ENCODE measurements at places on chromosomes 11 and 22.

- DNase-seq = no peak
These were observed 67.2 kb upstream of the CD82 start for GRCh38 chr11:44498089-44498871.

GRCh38 chr11:47913529-47914244, 65.5 kb upstream of the NUP160 start:
- DNase-seq = no peak

DNA sequence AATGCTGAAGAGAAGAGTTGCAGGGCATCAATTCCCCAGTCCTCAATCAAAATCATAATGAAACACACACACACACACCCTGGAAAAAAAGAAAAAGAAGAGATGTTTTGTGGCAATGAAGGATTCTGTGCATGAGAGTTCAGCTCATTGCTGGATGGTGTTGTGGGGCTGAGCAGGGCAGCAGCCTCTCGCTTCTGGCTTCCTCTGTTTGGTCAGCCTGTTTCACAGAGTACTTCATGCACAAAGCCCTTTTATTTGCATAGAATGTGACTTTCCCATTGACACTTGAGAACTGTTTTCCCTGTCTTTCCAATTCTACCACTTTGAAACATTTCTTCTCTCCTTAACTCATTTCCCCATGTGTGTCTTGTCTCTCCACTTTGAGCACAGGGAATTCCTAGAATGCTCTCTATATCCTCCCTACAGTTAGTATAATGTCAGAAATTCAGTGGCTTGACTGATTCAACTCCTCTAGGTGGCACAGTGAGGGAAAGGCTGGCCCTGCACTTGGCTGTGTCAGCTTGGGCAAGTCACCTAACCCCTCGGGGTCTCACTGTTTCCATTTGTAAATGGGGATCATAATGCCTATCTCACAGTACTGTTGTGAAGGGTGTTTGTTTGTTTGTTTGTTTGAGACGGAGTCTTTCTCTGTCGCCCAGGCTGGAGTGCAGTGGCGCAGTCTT, 25.4 kb upstream of the BSX start:
- DNase-seq = no peak

DNA sequence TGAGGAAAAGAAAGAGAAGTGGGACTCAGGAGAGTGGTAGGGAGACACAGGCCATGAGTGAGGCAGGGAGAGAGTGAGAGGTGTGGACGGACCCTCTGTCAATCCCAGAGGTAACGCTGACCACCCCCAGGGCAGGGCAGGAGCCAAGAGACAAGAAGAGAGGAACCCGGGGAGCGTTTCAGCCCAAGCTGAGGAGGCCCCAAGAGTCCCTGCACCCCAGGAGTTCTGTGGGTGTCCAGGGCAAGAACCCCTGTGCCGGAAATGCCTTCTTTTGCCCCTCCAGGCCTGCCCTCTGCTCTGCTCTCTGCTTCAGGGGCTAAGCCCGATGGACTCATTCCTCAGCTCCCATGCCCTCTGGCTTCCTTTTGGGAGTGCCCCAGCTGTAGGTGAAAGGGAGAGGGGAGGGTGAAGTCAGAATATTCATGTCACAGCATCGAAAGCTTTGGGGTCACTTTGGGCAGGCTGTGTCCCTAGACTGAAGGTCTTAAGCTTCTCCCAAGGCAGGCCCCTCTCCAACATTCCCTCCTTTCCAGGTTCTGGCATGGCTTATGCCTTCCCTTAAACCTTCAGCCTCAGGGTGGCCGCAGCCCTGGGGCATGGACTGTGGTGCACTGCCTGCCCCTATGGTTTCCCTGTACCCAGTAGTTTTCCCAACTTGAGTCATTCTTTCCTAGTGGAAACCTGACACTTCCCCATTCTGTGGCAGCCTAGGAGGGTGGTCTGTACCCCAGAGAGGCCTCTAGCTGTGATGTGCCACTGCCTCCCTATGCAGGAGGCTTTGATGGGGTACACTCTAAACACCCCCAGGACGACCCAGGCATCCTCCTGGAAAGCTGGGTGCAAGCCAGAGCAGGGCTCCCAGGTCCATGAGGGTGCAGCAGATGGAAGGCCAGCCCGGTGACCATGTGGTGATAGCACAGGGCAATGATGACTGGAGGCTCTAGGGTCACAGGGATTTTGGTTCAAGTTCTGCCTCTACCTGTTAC, 27.1 kb downstream of the MYEOV start:
- no peak for DNase-seq

DNA sequence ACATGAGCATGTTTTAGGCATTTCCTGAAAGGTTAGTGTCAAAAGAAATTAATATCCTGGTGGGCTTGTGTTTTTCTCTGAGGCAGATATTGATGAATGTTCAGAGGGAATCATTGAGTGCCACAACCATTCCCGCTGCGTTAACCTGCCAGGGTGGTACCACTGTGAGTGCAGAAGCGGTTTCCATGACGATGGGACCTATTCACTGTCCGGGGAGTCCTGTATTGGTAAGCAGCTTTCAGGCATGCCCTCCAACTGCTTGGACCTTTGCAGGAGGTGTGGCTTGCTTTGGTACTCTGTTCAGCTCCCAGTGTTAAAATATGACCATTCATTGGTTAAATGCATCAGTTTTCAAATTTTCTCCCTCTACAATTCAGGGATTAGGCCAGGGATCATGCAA, 658.6 kb upstream of the ANO5 start:
- DNase-seq = no peak

DNA sequence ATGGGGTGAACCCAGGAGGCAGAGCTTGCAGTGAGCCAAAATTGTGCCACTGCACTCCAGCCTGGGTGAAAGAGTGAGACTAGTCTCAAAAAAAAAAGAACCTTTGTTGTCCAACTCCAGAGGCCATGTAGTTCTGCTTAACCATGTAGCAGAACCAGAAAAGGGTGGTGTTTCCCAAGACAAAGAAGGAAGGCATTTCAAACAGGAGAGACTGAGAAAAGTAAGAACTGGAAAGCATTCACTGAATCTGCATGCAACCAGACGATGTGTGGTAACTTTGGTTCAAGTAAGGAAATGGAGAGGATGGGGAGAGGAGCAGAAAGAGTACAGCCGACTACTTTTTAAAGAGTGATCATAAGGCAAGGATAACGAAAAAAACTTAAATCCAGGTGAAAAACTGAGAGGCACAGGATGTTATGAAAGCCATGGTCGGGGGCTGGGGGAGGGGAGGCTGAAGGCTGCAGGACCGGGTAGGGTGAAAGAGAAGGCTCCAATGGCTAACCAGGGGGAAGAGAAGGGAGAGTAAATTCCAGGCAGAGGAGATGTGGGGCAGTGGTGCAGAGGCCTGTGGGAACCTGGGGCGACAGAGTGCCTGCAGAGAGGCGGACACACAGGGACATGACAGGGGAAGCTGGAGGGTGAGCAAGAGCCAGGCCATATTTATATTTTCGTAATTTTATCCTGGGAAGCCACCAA, 48.8 kb downstream of the MAPK1 start:
- DNase-seq = no peak

DNA sequence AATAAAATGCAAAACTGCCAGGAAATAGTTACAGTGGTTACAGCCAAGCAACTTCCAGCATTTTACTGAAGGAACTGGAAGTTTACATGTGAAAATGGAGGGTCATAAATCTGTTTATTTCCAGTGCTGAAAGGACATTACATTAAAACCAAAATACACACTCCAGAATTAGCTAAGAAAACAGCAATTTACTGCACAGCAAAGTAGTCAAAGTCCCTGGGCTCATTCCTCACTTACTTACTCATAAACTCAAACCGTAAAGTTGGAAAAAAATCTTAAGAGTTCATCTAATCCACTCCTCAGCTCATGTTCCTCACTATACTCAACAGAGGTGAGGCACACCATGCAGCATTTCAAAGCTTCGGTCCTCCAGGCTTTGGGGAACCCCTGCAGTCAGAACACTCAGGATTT, 17.4 kb downstream of the CTSC start:
- DNase-seq = no peak

DNA sequence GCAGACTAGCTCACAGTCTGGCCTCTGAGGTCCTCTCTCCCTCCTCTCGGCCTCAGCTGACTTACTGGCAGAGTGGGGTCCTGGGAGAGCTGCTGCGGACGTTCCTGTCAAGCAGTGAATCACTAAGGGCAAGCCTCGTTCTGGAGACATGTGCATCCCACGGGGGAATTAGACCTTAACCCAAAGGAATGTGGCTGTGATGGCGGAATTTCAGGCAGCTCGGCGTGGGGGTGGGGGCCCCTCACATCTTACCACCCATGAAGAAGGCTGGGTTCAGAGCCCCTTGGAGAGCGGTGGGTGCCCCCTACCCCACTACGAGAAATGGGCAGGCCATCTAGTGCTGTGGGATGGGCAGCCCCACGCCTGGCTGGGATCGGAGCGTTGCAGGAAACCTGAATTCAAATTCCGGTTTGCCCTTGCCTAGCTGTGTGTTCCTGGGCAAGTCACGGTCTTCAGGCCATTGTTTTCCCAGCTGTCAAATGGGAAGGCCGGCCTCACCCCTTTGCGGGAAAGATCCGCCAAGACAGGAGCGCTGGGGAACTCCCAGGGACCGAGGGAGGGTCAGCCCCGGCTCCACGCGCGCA, 554 bp downstream of the LRRC32 start:
- no peak for DNase-seq

- no peak for DNase-seq
These were observed 50.3 kb downstream of the RPS6KA4 start for GRCh38 chr11:64409278-64409677.

- peak; percentile 73 for DNase-seq
These were observed 2.1 kb downstream of the WEE1 start for GRCh38 chr11:9575260-9576240.

GRCh38 chr11:79371152-79371551, 69.7 kb downstream of the TENM4 start:
- DNase-seq = no peak

GRCh38 chr11:2677127-2677526, 22.7 kb downstream of the KCNQ1OT1 start:
- no peak for DNase-seq

- DNase-seq = no peak
These were observed 27.2 kb upstream of the TMEM123 start for GRCh38 chr11:102479733-102480132.

DNA sequence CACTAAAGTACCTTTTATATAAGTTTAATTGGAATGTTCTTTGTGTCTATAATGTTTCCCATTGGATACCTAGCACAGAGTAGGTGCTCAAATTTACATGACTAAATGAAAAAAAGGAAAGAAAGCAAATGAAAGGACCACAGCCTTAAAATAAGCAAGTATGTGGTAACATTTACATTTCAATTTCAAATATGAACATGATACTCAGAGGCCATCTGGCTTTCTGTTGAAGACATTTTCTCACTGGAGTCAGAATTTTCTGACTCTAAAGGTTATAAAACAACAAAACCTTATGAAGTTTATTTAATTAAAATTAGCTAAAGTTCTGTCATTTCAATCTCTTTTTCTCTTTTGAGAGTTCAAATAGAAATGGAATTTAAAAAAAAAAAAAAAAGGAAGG, 904 bp upstream of the ANGPTL5 start:
- no peak for DNase-seq

GRCh38 chr11:75035911-75036565, 47.3 kb downstream of the NEU3 start:
- DNase-seq = no peak

DNA sequence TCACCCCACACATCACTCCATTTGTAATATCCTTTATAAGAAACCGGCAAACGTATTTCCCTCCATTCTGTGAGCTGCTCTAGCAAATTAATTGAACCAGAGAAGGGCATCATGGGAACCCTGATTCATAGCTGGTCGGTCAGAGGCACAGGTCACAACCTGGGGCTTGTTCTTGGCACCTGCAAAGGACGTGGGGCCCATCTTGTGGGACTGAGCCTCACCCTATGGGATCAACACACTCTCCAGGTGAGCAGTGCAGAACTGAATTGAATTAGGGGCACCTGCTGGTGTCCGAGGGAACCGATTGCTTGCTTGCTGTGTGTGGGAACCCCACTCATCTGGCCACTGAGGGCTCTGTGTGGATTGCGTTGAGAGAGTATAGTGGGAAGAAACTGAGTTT, 145.3 kb downstream of the CTTN start:
- DNase-seq = no peak

DNA sequence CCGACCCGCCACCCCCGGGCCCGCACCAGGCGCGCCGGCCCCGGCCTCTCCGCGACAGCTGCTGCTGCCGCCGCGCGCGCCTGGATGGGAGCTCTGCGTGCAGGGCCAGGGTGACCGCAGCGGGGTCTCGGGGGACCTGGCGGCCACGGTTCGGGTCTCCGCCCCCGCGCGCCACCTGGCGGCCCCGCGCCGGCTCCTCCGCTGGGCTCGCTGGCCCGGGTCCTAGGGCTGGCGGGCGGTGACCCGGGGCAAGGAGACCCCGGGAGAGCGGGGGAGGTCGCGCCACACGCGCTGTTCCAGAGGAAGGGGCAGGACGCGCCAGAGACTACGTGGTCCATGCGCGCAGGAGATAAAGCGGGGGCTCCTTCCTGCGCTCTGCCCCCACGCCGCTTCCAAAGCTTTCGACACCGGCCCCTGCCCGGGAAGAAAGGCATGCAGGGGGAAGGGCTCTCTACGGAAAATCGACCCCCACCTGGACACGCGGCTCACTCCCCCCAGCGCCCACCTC, 562 bp downstream of the SHANK2 start:
- DNase-seq = peak; percentile 63

- no peak for DNase-seq
These were observed 31.4 kb downstream of the PPM1F start for GRCh38 chr22:21921184-21921721.

DNA sequence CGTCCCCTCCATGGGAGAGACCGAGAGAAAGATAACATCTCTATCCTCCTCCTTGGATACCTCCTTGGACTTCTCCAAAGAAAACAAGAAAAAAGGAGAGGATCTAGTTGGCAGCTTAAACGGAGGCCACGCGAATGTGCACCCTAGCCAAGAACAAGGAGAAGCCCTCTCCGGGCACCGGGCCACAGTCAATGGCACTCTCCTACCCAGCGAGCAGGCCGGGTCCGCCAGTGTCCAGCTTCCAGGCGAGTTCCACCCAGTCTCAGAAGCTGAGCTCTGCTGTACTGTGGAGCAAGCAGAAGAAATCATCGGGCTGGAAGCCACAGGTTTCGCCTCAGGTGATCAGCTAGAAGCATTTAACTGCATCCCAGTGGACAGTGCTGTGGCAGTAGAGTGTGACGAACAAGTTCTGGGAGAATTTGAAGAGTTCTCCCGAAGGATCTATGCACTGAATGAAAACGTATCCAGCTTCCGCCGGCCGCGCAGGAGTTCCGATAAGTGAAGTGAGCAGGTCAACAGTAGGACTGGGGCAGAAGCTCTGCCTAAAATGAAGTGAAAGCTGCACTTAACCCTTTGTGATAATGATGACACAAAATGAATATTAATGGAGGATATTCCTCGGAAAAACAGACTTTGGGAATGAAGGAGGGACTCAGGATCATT, 65.3 kb downstream of the WNT11 start:
- no peak for DNase-seq

DNA sequence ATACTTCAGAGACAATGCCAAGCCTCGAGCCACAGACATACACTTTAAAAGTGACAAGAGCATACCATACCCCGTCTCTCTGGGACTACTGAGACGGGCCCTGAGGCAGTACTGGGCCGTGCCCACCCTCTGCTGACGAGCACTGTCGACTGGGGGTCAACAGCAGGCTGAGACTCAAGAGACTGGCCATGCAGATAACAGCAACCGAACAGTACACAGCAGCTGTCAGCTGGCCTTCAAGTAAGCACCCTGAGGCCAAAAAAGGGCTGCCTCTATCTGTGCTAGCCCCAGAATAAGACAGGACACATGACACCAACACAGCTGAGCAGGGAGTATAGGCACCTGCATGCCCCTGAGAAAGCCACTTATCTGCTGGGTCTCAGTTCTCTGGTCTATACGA, 18.9 kb upstream of the TMEM121B start:
- DNase-seq = no peak

- no peak for DNase-seq
These were observed 16.9 kb downstream of the DHCR7 start for GRCh38 chr11:71431271-71431670.
